ENCODE measurements at places on chromosomes 13 and 19.

DNA sequence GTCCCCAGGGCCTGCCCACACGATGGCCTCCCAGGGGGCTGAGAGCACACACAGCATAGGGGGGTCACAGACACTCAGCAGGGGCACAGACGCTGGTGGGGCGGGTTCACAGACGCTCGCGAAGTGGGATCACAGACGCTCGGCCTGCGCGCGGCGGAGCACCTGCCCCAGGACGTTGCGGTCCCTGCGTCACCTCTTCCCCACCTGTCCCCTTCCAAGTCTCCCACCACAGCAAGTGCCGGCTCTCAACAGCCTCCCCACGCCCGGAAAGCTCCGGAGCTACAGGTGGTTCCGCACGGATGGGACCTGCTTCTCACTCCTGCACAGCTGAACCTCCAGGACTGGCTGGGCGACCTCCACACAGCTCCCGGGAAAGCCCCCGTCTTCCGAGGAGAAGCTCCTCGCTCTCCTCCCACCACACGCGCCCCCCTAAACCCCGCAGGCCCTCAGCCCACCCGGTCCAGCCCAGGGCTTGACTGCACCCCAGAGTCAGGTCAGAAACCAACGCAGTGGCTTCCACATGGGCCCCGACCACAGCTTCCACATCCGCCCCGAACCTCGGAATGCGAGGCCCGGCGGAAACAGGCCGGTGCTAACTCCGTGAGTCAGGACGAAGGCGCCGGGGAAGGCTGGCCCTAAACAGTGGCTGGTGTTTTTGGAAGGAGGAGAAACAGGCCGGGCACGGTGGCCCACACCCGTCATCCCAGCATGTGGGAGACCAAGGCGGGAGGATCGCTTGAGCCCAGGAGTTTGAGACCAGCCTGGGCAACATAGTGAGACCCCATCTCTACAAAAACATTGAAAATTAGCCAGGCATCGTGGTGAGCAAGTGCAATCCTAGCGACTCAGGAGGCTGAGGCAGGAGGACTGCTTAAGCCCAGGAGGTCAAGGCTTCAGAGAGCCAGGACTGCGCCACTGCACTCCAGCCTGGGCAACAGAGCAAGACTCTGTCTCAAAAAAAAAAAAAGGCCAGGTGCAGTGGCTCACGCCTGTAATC lies 16.5 kb downstream of the BTBD2 start:
- DNase-seq = no peak

DNA sequence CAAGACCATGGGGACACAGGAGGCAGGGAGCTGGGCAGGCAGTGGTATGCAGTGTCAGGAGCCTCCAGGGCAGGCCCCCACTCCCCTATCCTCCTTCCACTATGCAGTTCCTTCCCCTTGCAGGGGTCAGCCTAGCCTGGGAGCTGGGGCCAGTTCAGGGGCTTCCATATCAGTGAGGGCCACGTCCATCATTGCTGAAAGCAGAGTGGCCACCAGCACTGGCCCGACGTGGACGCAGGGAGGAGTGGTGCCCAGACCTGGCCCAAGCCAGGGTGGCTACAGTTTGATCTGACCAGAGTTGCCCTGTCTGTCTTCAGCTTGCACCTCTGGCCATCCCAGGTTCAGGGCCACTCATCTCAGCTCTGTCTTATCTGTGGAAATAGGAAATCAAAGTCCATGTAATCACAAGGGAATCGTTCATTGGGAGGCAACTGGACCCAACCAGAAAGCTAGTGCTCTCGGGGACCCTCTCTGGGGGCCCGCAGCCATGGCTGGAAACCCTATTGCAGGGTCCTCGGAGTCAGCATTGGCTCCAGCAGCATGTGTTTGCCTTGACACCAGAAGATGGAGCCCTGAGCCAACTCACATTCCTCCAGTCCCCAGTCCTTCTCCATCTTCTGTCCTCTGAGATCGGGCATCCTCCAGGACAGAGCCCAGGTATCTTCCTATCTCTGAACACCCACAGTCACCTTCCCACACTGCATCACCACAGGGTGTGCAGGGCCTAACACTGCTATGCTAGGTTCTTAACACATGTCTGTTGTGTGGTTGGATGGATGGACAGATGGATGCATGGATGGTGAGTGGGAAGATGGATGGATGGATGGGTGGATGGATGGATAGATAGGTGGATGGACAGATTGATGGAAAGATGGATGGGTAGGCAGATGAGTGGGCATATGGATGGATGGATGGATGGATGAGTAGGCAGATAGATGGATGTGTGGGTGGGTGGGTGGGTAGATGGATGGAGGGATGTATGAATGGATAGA lies 75.7 kb upstream of the KCTD15 start:
- no peak for DNase-seq

GRCh38 chr13:103354171-103354570 lies 288.0 kb upstream of the SLC10A2 start:
- no peak for DNase-seq

DNA sequence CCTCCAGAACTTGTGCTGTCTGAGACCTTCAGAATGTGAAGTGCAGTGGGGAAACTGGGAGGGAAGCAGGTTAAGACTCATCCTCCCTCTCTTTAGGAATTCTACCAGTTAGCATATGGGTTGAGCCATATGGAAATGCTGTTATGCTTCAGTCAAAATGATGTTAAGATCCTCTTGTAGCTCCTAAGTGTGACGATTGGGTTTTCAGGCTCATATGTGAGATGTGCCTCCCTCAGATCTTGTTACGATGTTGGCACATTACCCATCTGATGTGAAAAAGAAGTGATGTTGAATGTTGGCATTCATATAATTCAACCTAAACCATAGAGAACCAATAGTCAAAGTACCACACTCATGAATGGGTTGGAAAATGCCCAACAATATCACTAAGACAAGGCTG lies 67.8 kb upstream of the IPO5 start:
- DNase-seq = no peak

DNA sequence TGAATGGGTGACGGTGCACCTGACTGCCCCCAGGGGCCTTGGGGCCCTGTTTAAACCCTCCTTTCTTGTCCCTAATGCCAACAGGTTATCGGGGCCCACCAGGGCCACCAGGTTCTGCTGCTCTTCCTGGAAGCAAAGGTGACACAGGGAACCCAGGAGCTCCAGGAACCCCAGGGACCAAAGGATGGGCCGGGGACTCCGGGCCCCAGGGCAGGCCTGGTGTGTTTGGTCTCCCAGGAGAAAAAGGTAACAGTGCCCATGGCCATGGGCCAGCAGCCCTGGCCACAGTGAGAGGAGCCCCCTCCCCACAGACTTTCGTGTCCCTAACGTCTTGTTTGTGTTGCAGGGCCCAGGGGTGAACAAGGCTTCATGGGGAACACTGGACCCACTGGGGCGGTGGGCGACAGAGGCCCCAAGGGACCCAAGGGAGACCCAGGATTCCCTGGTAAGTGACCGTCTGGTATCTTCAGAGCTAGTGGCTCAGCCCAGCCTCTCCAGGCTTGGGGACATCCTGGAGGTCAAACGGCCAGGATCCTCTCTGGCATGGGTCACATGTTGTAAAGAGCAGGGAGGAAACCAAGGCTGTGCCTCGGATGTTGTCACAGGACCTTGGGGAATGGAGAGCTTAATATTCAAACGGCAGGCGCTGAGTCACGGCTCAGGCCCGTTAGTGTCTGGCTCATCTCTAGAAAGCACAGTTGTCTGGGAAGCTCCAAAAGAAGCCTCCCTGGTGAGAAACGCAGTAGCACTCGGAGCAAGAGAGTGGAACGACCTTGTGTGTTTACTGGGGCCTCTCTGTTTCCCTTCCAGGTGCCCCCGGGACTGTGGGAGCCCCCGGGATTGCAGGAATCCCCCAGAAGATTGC lies 58.3 kb downstream of the RAB20 start:
- no peak for DNase-seq

All from MV-4-11 (cell line).